ENCODE measurements at places on chromosomes 7 and 10.

DNA sequence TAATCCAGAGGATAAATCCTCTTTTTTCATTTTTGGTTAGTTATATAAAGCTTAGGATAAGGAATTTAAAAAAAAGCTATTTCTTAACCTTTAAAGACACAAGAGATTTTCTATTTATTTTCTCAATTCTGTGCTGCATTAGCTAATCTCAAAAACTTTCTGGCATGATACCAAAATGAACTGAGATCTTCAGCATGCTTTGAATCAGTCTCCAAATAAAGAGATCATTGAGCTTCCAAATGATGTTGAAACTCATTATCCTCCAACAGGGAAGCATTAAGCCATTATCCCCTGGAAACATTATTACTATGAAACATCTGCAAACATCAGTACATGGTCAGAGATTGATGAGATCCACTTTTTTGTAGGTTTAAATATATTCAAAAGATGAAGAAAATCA, 350.3 kb upstream of the TEX47 start:
- no peak for DNase-seq

DNA sequence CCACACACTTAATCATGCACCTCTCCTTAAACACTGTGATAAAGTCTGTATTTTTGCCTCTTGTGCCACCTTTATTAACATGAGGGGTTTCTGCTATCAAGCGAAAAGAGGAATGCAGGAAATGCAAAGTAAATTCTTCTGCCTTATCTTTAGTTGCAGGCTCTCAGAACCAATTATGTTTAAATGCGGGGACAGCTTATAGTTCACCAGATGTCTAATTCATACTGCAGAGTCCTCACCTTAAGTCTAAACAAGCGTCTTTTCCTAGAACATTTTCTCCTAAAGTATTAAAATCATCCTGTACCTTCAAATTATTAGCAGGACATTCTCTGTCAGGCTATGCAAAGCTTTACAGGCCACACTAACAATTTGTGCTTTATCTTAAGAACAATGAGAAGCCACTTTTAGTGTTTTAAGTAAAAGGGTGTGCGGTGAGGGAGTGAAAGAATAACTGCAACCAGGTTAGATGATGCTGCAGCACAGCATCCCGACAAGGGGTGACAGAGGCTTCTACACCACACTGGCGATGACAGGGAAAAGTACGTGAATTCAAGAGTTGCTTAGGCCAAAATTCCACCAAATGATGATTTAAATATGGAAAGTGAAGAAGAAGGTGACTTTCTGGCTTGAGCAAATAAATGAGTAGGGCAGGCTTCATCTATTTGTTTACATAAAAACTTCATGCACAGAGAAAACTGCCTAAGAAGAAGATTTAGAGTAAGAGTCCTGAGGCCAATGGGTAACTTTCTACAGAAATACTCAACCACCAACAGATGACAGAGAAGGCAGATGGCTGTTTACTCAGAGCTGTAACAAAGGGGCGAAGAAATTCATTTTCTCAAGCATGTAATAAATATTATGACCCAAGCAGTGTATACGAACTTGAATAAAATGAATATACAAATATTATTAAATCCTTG, 36.0 kb downstream of the EZH2 start:
- no peak for DNase-seq

DNA sequence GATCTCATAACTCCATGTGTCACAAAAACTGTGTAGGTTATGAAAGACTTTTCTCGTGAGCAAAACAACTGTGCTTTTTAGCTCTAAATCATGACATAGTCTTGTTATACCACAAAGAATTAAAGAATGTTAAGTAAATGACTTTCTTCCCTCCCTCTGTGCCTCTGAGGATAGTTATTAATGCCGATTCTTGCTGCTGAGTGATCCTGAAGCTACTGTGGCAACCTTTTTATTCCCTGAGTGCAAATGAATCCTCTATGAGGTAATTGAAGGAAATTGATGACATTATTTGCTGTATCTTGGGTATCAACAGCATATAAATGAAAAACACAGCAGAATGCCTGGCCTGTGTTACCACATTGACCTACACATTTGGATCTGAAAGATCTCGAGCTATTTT, 142.2 kb upstream of the HDAC9 start:
- no peak for DNase-seq

GRCh38 chr7:23712368-23713284, 2.6 kb downstream of the STK31 start:
- DNase-seq = peak; percentile 78

- DNase-seq = peak; percentile 9
Observed at GRCh38 chr10:93542358-93542791, 24.1 kb upstream of the FFAR4 start.

- DNase-seq = no peak
Observed at GRCh38 chr10:7471720-7472367, 61.0 kb upstream of the SFMBT2 start.

GRCh38 chr10:128081720-128082119, 44.5 kb downstream of the MKI67 start:
- DNase-seq = no peak

DNA sequence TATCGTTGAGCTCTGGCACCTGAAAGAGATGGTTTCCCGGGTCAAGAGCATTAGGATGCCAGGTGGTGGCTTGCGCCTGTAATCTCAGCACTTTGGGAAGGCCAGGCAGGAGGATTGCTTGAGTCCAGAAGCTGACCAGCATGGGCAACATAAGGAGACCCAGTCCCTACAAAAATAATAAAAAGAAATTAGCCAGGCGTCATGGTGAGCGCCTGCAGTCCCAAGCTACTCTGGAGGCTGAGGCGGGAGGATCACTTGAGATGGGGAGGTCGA, 6.1 kb upstream of the KCP start:
- DNase-seq = no peak

GRCh38 chr7:157614457-157615020, 277.7 kb downstream of the DNAJB6 start:
- no peak for DNase-seq

DNA sequence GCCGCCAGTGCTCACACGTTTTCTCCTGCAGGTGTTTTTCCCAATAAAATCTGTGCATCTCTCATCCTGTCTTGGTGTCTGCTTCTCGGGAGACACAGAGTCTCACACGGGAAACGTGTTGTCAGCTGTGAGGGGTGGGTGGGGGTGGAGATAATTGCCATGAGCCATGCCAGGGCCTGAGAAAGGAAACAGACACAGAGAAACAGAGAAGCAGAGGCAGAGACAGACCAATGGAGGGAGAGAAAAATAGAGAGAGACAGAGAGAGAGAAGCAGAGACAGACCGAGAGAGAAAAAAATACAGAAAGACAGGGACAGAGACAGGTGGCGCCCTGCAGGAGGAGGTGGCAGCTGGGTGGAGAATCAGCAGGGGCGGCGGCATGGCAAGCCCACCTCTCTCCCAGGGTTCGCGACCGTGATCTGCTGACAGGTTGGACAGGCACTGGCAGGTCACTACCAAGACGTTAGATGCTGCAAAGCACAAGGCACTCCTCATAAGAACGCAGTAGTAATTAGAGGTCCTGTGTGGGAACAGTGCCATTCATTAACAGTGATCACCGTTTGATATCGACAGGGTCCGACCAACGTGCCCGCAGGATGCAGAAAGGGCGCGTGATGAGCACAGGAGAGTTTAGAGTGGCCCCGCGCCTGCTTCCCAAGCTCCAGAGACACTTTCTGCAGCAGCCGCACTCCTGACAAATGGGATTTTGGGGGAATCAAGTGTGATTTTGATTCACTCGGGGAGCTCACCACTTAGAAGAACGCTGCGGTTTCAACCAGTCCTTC, 70.5 kb upstream of the INSIG1 start:
- DNase-seq = no peak

GRCh38 chr10:132270721-132271457, 36.9 kb downstream of the STK32C start:
- no peak for DNase-seq

DNA sequence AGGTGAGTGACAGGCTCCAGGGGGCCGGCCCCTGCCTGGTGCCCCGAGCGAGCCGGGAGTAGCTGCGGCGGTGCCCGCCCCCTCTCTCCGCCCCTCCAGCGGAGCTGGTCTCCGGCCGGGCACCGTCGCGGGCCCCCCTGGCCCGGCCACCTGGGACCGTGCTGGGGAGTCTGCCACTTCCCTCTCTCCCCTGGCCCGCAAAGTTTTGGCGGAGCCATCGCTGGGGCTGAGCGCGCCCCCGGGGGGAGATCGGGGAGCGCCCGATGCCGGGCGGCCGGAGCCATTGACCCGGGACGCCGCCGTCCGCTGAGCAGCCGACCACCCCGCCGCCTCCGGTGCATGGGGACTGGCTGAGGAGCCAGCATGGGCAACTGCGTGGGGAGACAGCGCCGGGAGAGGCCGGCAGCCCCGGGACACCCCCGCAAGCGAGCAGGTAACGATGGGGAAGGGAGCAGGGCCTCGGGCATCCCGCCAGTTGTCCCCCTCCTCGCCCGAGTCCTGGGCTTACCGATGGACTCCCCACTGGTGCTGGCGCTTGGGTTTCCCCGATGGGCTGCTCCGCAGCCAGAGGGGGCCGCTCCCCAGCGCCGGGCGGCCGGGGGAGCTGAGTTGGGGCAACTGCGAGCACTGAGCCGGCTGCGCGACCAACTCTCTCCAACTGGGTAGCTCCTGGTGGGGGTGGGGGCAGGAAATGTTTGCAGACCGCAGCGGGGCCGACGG, at the start of gene UBTD1:
UBTD1 (plus strand) TSS at position 84 of the 720 bp plus-strand sequence; CDS start at position 364, 280 bp downstream.
- peak; percentile 49 for DNase-seq

GRCh38 chr7:157396316-157397035, 59.7 kb downstream of the DNAJB6 start:
- DNase-seq = no peak

DNA sequence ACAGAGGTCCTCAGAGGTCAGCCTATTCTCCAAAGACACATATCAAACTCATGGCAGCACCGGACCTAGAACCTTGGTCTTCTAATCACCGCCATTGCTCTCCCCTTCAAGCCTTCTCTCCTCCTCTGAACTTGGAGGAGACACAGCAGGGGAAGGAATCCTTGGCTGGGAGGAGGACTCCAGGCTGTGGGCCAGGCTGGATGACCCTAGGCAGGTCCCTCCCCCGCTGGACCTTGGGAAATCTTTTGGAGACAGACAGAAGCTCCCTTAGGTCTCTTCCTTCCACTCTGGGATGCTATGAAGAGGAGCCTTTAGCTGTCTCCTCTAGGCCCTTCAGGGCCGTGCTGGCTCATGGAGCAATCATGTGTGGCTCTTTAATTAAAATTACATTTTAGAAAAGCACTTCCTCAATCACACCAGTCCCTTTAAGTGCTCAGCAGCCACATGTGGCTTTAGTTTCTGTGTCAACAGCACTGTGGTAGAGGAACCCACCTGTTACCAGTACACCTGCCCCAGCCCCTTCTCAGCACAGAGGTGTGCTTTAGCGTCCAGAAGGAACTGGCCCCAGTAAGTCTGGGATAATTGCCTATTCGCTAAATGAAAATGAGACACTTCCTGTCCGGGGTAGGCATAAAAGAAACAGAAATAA, 238.2 kb downstream of the CELF2 start:
- DNase-seq = no peak

DNA sequence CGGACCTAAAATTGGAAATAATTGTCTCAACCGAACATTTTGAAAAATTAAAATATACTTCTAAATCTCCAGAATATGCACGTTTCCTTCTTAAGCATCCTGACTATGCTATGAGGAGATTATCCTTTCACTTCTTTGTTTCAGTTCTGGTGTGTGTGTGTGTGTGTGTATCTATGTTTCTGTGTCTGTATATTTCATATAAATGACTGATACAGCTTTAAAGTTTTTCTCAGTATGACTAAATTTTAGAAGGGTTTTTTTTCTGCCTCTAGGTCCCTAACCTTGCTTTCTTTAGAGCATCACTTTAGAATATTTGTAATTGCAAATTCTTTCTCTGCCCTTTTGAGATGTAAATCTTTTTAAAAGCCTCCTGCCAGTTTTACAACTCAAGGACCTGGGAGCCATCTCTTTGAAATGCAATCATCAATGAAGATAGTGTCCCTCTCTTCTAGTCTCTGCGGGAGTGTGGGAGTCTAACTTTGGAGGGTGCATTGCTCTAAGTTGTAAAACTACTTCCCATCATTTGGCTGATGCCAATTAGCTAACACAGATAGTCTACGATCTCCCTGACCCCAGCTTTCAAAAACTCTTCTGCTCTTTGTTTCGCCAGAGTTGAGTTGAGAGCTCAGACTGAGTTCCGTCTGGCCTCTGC, 782.0 kb upstream of the ZWINT start:
- no peak for DNase-seq

DNA sequence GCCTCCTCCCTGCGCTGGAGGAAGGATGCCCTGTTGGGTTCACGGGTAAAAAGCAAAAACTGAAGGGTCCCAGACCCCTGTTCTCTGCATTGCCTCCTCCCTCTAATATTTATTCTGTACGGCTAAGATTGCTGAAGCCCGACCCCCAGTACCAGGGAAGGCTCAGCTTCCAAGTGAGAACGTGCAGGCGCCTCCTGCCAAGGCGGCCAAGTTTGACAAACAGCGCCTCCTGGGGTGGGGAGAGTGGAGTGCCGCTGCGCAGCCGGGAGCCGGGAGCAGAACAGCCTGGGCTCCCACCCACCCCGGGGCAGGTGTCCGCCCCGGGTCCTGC, 4.7 kb upstream of the EBF3 start:
- peak; percentile 31 for DNase-seq

DNA sequence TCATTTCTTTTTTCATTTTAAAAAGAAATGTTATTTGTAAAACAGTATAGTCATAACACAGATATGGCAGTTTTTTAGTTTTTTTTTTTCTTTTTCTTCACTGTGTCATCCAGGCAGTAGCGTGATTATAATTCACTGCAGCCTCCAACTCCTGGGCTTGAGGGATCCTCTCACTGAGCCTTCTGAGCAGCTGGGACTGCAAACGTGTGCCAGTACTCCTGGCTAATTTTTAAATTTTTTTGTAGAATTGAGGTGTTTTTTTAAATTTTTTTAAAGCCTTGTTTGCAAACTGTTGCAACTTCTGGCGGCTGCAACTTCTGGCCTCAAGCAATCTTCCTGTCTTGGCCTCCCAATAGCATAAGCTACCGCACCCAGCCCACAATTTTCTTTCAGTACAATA, 63.0 kb downstream of the HELLS start:
- no peak for DNase-seq

- DNase-seq = peak; percentile 71
Observed at GRCh38 chr10:93463723-93464476, 18.2 kb downstream of the MYOF start.

- no peak for DNase-seq
Observed at GRCh38 chr10:118349235-118349634, 7.1 kb upstream of the FAM204A start.

DNA sequence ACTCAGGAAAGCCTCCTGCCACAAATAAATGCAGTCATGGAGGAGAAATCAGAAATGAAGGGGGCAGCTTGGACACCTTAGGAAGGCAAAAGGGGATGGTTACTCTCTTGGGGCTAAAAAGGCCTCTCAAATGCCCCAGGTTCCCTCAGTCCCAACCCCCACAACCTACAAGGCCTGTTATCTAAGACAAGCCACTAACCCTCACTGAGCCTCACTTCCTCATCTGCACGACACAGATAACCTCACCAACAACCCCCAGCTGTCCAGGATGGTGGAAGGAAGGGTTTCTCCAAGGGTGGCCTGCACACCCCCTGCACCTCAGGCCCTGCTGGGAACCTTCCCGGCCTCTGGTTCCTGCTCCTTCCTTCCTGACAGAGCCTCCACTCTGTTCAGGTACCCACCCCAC, 29.2 kb downstream of the SORBS1 start:
- no peak for DNase-seq

GRCh38 chr10:69682955-69683474, 53.0 kb downstream of the FAM241B start:
- no peak for DNase-seq

- no peak for DNase-seq
Observed at GRCh38 chr7:105571891-105572290, 9.4 kb downstream of the EFCAB10 start.

Measured in IMR-90 (cell line).